A549 (cell line): ENCODE measurements at places on chromosomes 5 and 9.

GRCh38 chr5:87302061-87302460 is 34.4 kb downstream of the RASA1 start:
- no peak for DNase-seq

- DNase-seq, result no peak
Observed at GRCh38 chr9:3696368-3696767, 170.6 kb upstream of the RFX3 start.

DNA sequence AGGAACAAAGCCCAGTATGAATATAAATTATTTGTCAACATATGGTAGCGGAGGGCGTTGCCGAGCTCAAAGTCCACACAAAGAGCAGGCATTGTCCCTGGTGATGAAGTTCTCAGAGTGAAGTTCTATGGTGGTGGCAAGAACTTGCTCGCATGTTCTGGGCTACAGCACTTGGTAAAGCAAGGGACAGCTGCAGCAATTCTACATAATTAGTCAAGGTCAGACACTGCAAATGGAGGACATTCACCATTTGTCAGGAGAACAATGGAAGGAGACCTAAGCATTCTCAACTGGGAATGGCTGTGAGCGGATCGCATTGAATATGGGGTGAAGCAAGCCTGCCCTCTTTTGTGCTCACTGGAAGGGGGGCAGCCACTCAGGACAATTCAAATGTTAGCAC is 503.8 kb upstream of the ADAMTS16 start:
- no peak for DNase-seq

GRCh38 chr5:66169534-66169933 is 25.4 kb downstream of the SREK1 start:
- DNase-seq, result no peak

GRCh38 chr9:75855509-75855908 is 35.0 kb upstream of the PCSK5 start:
- DNase-seq, result no peak

GRCh38 chr5:135434591-135435466 is 12.3 kb downstream of the DCANP1 start:
- DNase-seq, result no peak

GRCh38 chr5:92207151-92207550 is 824.0 kb upstream of the ARRDC3 start:
- no peak for DNase-seq

GRCh38 chr5:75460942-75461610 is 50.4 kb downstream of the CERT1 start:
- no peak for DNase-seq
